T-helper 17 cell (primary cell): ENCODE measurements at places on chromosomes 6 and 20. TPM values are rescaled to one million over a fixed set of nuclear protein-coding genes. Genes with fewer than 3 reads are reported as not detected.

- DNase-seq = no peak
Observed at GRCh38 chr6:118968416-118968815, 33.5 kb upstream of the MCM9 start.

DNA sequence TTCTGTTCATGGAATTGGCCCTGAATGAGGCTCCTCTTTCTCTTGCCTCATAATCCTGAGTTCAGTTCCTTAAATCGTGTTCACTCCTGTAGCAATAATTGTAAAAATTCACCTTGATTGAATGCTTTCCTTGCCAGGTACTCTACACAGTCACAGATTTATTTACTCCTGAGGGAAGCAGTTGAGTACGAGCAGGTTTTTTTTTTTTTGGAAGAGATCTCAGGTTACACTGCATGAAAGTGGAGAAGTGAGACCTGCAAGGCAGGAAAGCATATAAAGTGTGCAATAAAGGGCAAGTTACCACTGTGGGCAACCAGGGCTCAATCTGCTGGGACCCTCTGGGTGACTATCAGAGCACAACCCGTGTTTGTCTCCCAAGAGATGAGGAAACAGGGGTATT lies 93.0 kb upstream of the DOK5 start:
- DNase-seq = no peak

GRCh38 chr6:33652002-33652401 lies 30.9 kb downstream of the ITPR3 start:
- no peak for DNase-seq

DNA sequence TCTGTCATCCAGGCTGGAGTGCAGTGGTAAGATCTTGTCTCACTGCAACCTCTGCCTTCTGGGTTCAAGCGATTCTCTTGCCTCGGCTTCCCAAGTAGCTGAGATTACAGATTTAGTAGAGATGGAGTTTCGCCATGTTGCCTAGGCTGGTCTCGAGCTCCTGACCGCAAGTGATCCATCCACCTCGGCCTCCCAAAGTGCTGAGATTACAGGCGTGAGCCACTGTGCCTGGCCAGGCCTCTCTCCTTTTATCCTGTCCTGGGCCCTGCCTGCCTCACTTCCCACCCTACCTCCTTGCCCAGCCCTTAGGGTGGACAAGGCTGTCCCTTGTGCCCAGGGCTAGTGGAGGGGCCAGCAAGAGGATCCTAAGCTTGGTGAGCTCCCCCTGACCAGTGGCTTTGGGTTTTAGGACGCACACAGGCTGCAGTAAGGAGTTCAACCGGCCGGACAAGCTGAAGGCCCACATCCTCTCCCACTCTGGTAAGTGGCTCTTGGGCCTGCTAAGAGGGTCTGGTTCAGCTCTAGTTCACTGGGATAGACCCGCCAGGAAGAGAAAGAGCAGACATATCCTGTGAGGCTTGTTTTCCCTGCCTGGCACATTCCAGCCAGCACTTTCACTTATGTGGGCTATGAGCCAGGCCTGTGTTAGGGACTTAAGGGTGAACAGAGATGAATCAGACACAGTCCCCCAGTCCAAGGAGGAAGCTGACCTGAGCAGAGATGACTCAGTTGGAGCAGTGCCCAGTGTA lies 21.9 kb upstream of the CHMP4B start:
- no peak for DNase-seq

GRCh38 chr6:138498629-138499302 lies 528 bp downstream of the NHSL1 start:
- DNase-seq = no peak

GRCh38 chr20:3239026-3239866 lies at the start of gene SLC4A11:
TSS of gene SLC4A11 (minus strand) at chr20:3239190. CDS start at chr20:3239137, 53 bp downstream.
- DNase-seq = no peak

DNA sequence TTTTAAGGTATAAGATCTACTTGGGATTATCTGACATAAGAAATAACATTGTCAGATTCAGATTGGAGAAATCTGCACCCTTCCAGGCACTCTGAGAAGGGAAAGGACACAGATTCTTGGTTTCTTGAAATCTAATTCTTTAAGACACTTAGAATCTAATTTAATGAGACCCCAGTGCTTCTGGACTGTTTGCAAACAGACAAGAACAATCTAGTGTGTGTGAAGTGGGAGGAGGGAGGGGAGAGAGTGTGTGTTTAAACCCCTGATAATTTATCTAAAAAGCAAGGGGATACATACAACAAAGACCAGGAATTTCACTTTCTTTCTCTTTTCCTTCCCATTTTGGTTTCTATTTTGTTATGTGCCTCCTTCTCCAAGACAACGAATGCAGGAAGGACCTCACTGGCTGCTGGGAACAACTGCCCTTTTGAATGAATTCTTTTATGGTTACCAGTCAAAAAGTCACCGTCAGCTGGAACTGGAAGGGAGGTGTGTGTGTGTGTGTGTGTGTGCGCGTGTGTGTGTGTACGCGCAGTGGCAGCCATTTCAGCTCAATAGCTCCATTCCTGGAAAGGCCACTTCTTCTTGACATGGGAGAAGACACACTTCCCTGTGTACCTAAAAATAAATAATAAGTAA lies 129.4 kb downstream of the BCAS1 start:
- DNase-seq = no peak

GRCh38 chr20:51258582-51259165 lies 235.8 kb upstream of the KCNG1 start:
- DNase-seq = no peak

The TMEM14C gene
- total RNA-seq = 37.5 TPM

The CRISP2 gene
- total RNA-seq = not detected

The TRIM15 gene
- total RNA-seq = not detected

The TAAR9 gene
- not detected for total RNA-seq
